ENCODE measurements at places on chromosomes 4 and X. TPM values are rescaled to one million over a fixed set of nuclear protein-coding genes. Genes with fewer than 3 reads are reported as not detected.

EXOC1L gene
- 2.0 TPM for total RNA-seq

GAGE12H gene
- not detected for total RNA-seq

DNA sequence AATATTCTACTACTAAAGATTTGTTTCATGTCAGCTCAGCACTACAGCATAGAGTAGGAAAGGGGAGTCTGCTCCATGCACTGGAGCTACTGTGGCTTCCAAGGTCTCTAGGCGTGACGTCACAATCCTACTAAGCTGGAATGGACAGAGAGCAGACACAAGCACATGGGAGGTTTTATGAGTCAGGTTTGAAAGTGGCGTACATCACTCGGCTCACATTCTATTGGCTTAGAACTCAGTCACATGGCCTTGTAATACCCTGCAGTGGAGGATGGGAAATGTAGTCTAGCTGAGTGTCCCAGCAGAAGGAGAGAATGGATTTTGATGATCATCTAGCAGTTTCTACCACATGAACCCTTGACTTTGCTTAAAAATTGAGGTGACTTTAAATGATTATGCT is 624.8 kb upstream of the ATOH1 start:
- peak; percentile 2 for DNase-seq

DNA sequence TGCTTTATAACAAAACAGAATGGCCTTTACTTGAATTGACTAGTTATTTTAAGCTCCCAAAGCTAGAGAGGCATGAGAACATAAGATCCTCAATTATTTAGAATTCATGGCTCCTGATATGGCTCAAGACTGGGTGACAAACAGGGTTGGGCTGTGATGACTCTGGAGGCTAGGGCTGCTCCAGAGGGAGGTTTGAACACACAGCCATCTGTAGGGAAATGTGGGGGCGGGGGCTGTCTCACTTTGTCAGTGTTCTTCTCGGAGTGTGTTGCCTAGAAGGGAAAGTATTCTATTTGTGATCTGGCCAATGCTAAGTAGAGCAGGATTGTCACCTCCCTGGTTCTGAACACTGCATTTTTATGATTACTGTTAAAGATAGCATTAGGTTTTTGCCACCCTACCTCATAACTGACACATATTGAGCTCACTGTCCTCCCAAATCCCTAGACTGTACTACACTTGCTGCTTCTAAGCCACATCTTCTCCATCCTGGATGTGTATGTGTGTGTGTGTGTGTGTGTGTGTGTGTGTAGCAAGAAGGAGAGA is 45.9 kb downstream of the VSIG4 start:
- no peak for DNase-seq

SPACA5 gene
- total RNA-seq: not detected

DNA sequence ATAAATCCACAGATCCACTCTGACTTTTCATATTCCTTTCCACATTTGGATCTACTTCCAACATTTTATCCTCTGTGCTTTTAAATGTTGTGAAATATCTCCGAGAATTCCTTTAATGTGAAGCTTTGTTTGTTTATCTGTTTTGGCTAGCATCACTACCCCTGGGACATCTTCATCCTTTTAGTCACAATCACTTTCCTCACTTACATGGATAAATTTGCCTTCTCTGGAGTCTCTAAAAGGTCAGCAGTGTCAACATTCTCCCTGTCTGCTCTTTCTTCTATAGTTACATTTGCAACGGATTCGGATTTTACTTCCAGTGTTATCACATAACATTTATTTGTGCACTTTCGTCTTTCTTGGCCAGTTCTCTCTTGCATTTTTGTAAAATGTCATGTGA is 34.2 kb upstream of the LRAT start:
- DNase-seq: no peak

DNA sequence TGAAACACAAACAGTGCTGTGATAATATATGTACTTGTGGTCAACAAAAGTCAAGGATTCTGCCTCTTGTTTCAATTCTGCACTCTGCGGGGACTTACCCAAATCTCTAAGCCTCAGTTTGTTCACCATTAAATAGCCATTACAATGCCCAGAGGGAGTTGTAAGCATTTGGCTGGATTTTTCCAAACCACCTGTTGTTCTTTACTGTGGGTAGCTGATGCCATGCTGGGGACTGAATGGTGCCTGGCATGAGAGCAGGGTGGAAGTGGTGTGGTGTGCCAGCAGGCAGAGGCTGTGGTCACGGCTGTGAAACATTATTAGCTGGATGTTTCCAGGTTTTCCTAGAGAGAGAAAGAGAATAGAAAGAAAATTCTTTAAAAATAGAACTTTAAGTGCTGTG is 60.7 kb upstream of the PAK3 start:
- no peak for DNase-seq

DDIT4L gene
- total RNA-seq: 0.58 TPM

DNA sequence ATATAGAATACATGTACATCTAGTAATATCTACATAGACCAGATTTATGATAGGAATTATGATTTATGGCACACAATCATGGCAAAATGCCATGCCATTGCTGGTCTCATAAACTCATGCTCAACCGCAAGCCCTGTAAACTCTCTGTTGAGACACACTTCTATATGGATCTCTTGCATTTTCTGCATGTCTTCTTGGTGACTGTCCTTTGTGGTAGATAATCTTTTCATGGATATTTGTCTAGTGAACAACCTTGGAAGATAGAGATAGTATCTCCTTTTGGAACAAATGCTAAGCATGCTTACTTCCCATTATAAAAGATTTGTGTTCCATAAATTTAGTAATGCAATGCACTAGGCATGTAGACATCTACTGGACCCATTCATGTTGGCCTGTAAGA is 328.0 kb downstream of the NAF1 start:
- DNase-seq: no peak

DNA sequence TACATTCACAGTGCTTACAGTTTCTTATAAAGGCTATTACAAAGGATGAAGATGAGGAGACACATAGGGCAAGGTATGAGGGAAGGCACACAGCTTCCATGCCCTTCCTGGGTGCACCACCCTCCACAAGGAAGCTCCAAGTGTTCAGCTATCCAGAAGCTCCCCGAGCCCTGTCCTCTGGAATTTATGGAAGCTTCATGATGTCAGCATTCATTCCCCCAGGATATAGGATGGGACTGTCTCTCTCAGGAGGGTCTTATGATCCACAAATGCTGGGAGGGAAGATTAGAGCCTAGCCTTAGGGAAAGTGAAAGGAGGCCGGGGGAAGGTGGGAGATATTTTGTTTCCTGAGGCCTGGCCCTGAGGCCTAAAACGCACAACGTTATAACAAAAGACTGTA is 236.0 kb downstream of the ANK2 start:
- DNase-seq: no peak

DNA sequence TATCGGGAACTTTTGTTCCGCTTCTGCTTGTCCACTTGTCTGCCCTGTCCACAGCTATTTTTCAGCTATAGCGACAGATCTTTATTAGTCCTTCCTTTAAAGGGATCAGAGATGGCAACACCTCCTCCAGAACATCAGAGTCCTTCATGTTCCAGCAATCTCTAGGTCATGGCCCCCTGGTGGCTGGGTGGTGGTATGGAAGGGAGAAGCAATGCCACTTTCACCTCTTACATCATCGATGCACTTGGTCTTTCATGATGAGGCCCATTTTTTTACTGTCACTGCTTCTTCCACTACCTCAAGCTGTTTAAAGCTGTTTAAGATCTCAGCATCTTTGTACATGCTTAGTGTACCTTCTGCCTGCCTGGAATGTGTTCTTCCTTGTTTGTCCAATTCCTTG is 106.7 kb downstream of the ARHGAP6 start:
- peak; percentile 9 for DNase-seq

DNA sequence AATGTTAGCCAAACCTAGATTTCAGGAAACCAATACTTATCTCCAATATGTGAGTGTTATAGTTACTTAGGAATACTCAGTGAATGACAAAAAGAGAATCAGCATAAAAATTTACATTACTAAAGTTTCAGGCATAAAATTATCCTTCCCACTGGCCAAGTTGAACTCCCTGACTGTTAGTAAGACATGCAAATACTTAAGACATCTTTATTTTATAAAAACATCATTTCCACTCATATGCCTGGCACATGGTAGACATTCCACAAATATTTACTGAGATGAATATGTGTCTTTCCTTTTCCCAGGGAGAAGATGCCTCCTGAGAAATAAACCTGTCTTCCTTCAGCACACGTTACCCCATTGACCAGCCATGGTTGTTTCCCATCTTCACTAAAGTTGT is 7.3 kb downstream of the VEGFD start:
- DNase-seq: no peak

GRCh38 chrX:86197815-86198214 is 49.6 kb downstream of the DACH2 start:
- no peak for DNase-seq

DNA sequence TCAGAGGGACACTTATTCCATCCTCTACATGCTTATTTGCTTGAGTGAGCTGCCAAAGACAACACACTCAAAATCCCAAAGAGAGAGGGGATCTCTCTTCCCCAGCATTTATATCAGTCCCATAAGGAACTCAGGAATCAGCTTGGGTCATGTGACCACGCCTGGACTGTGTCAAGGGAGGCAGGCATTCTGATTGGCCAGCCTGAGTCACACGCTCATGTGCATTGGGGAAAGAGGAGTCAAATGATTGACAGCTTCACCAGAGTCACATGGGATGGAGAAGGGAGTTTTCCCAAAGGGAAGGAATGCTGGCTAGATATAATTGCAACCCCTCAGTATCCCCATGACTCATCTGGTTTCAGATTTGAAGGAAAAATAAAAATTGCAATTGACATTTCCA is 49.0 kb downstream of the RWDD4 start:
- DNase-seq: no peak

- no peak for DNase-seq
Observed at GRCh38 chr4:76947369-76947768, 2.2 kb upstream of the SEPTIN11 start.

GRCh38 chr4:158938220-158939044 is 164.4 kb upstream of the RAPGEF2 start:
- peak; percentile 19 for DNase-seq

HEPH gene
- total RNA-seq: 16.5 TPM

MAGEC2 gene
- total RNA-seq: not detected

GRCh38 chr4:102599886-102600285 is 98.7 kb downstream of the NFKB1 start:
- no peak for DNase-seq

DNA sequence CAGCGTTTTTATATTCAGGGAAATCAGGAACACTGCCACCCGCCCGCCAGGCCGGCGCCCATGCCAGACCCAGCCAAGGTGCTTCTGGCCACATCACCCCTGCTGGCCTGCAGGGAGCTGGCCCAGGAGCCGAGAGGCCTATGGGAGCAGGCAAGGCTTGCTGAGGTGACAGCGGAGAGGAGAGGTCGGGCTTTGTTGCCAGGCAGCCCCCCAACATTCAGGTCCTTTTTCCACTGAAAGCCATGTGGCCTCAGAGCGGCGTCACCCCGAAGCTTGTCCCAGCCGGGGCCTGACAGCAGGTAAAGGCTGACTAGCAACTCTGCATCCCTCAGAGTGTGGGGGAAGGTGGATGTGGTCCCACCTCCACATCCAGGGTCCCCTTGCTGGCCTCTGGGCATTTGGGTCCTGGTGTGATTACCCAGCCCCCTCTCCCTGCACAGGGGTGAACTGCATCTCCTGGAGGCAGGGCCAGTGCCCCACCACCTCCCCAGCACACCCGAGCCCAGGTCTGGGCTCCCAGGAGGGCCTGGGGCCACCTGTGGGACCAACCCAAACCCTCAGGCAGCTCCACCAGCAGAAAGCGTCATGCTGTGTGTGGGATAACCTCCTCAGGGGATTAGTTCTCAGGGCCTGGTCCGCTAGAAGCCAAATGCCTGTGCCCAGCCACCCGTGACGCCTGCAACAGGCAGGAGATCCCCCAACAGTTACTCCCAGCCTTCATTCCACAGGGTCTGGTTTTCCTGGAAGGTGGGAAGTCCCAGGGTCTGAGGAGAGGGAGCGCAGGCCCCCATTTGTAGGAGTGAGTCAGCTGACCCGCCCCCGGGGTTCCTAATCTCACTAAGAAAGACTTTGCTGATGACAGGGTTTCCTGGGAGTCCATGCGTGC is at the start of gene PDE6B:
Gene PDE6B (plus strand): TSS at position 869 of the 886 bp plus-strand sequence. CDS start 54 bp downstream, outside the sequence.
- no peak for DNase-seq

DNA sequence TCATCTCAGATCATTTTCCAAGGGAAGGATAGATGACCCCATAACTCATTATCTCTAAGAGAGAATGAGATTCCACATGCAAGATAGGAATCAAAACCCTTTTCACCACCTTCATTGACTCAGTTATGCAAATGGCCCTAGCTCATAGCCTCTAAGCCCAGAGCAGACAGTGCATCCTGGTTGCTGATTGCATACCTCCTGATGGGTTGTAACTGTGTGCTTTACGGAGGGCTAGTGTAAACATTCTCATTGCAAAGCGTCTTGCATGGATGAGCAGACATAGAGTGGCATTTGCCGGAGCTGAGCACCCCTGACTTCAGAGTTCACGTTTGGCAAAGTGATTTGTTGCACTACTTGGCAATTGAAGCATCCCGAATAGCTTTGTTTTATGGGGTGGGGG is 151.0 kb downstream of the VCX3A start:
- DNase-seq: no peak

- peak; percentile 60 for DNase-seq
Observed at GRCh38 chr4:168995537-168996295, 14.3 kb downstream of the CBR4 start.

PGAM4 gene
- total RNA-seq: not detected

GRCh38 chrX:118963159-118963558 is 11.3 kb upstream of the LONRF3 start:
- no peak for DNase-seq

PCYT1B gene
- total RNA-seq: not detected

DNA sequence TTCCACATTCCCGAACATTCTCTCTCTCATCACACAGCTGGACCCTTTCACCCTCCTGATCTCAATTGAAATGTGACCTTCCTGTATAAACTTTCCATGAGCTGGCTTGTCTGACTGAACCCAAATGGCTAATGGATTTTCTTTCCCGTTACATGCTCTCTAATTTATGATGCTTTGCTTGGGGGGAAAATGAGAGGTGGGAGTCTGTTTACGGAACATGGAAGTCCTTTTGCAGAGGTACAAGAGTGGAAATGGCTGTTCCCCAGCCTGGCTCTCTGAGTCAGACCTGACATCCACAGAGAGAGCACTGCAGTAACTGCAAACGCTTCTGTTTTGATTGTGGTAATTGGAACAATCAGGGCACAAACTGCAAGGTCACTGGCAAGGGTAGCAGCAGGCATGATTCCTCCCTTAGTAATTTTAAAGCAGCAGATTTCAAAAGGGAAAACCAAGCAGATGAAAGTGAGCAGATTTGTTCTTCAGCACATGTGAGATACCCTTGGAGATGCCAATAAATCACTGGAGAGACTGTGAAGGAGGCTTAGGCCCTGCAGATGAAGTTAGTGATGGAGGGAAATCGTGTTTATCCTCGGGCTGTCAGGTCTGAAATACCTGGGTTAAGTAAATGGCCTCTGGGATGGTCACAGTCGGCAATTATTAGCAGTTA is 83.9 kb downstream of the SNCA start:
- DNase-seq: peak; percentile 34

DNA sequence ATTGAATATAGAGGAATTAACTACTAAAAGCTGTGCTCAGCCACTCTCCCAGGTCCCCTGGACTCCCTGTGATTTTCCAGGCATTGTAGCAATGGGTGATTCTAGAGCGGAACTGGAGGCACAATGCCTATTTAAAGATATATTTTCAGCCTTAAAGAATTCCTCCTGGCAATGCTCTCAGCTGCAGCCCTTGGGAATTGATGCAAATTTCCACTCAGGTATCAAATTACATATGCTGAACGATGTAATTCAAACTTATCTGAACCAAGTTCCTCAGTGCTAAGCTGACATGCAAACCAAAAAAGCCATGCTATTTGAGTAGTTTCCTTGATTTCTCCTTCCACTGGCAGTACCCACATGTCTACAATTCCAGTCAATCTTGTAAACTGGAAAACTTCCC is 86.3 kb upstream of the GABRA3 start:
- DNase-seq: no peak

MND1 gene
- total RNA-seq: not detected

GRCh38 chr4:153383131-153383530 is 38.6 kb downstream of the MND1 start:
- DNase-seq: no peak
